Effector memory CD8-positive, alpha-beta T cell (primary cell): ENCODE measurements at places on chromosomes 4 and X.

GRCh38 chr4:3364634-3365314, 72.0 kb downstream of the RGS12 start:
- H3K4me3 ChIP-seq: no peak overlapping the region
- H3K4me1 ChIP-seq: peaks cover 39% of the 10 kb centered on the region
- no peak for DNase-seq
- no peak overlapping the region for H3K27ac ChIP-seq
- H3K27me3 ChIP-seq: peaks cover 10% of the 10 kb centered on the region

- H3K4me3 ChIP-seq: no peak overlapping the region
- H3K27ac ChIP-seq: no peak overlapping the region
- H3K36me3 ChIP-seq: no peaks in the 10 kb centered on the region
- peaks cover 10% of the 10 kb centered on the region for H3K27me3 ChIP-seq
- DNase-seq: no peak
- H3K4me1 ChIP-seq: no peaks in the 10 kb centered on the region
These were observed 38.4 kb upstream of the FAM9B start for GRCh38 chrX:9072281-9072680.

DNA sequence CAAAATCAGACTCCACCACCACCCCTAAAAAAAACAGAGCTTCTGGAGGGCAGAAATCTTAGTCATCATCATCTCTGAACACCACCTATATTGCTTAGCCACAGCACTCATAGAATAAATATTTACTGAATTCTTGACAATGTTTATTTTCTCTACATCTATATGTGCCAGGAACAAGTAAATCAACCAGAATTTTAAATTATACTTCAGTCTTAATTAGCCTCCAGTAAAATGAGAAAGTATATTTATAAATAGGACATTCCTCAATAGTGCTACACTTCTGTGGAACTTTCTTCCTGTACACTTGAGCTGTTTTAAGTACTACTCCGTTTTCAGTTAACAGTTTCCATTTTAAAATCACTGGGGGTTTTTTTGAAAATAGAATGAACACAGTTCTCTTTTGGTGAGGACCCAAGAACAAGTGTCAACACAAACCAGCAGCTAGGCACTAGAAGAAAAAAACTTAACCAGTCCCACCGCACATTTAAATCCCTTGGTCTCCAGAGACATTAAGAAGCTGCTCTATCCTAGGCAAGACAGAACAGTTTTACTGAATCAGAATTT, 25.5 kb downstream of the SMIM14 start:
- no peak overlapping the region for H3K27ac ChIP-seq
- no peaks in the 10 kb centered on the region for H3K27me3 ChIP-seq
- peaks cover 5% of the 10 kb centered on the region for H3K4me1 ChIP-seq
- H3K4me3 ChIP-seq: no peak overlapping the region

GRCh38 chrX:71256856-71257255, 2.9 kb upstream of the ZMYM3 start:
- H3K27ac ChIP-seq: no peak overlapping the region
- peaks cover 20% of the 10 kb centered on the region for H3K36me3 ChIP-seq

DNA sequence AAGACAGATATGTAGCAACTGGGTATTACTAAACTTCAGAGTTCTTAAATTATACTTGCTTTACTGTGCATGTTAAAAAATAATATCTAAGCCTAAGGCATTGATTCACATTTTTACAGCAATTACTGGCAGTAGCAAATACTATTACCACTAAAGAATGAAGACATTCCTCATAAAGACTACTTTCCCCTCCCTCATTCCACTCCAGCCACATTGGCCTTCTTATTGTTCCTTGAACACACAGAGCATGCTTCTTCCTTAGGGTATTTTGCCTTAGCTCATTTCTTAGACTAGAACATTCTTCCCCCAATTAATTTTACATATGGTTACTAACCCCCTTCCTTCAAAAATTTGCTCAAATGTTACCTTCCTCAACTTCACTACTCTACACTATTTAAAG, 717.0 kb downstream of the CCSER1 start:
- no peak overlapping the region for H3K27ac ChIP-seq
- no peaks in the 10 kb centered on the region for H3K4me1 ChIP-seq
- H3K36me3 ChIP-seq: no peaks in the 10 kb centered on the region
- no peaks in the 10 kb centered on the region for H3K27me3 ChIP-seq

DNA sequence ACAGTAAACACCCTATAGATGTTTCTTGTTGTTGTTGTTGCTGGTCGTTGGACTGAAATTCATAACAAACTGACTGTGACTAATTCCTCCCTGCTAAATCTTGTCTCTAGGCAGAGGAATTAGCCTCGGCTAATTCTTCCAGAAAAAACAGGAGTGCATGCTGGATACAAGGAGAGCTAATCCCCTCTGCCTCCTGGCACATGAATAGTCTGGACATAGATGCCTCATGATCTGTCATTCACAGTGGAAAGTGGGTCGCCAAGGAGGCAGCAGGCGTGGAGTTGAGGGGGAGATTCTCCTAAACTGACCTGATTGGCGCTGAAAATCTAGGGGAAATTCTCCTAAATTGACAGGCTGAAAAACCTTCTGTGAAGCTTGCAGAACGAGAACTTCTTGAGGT, 220.1 kb downstream of the DCTD start:
- H3K36me3 ChIP-seq: no peaks in the 10 kb centered on the region
- no peak overlapping the region for H3K4me3 ChIP-seq
- no peak overlapping the region for H3K27ac ChIP-seq
- H3K4me1 ChIP-seq: no peaks in the 10 kb centered on the region

- H3K36me3 ChIP-seq: peaks cover 11% of the 10 kb centered on the region
- DNase-seq: peak; percentile 4
- H3K27ac ChIP-seq: peak overlapping the region; percentile 86
- peaks cover 31% of the 10 kb centered on the region for H3K4me1 ChIP-seq
- peak overlapping the region; percentile 86 for H3K4me3 ChIP-seq
- peaks cover 88% of the 10 kb centered on the region for H3K27me3 ChIP-seq
These were observed 113.5 kb downstream of the DHX15 start for GRCh38 chr4:24470666-24471485.

- H3K36me3 ChIP-seq: no peaks in the 10 kb centered on the region
- H3K4me3 ChIP-seq: no peak overlapping the region
- no peaks in the 10 kb centered on the region for H3K27me3 ChIP-seq
These were observed 40.8 kb downstream of the LAMP2 start for GRCh38 chrX:120428309-120428708.

DNA sequence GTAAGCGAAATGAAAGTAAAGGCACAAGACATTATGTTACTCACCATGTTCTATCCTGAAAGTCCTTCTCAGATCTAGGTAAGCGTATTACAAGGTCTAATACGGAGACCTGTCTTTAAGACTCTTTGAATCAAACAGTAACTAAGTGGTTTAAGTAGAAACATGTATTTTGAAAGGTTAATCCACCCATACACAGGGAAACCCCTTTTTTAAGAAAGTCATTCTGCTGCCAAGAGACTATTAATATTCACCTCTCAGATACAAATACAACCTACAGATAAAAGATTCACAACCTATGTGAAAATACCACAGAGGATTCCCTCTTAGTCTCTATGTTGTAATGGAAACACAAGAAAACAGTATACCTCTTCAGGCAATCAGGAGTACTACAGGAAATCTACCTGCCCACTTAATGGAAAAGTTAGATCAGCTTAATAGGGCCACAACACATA, 63.2 kb upstream of the TNIP3 start:
- DNase-seq: no peak
- no peaks in the 10 kb centered on the region for H3K27me3 ChIP-seq
- H3K4me1 ChIP-seq: peaks cover 24% of the 10 kb centered on the region
- peak overlapping the region; percentile 69 for H3K4me3 ChIP-seq

DNA sequence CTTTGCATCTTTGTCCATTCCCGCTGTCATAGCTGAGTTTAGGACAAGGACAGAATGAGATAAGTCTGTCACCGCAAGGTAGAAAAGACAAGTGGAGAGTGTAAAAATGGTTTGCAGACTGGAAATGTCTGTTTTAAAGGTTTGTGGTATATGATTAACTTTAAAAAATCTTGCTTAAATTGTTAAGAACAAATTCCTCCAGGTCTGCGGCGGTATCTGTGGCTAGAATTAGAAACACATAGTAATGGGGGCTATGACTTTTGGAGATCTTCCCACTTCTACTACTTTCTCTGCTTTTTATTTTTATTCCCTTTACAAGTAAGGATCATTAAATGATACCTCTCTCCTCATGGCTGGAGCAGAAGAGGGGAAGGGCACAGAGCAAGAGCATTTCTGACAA, 92.2 kb downstream of the MID1IP1 start:
- H3K27me3 ChIP-seq: no peaks in the 10 kb centered on the region
- H3K36me3 ChIP-seq: no peaks in the 10 kb centered on the region
- no peaks in the 10 kb centered on the region for H3K4me1 ChIP-seq

GRCh38 chrX:7446815-7447214, 298.9 kb upstream of the PUDP start:
- H3K36me3 ChIP-seq: no peaks in the 10 kb centered on the region
- DNase-seq: no peak
- H3K4me1 ChIP-seq: no peaks in the 10 kb centered on the region
- no peak overlapping the region for H3K4me3 ChIP-seq
- H3K27me3 ChIP-seq: no peaks in the 10 kb centered on the region

DNA sequence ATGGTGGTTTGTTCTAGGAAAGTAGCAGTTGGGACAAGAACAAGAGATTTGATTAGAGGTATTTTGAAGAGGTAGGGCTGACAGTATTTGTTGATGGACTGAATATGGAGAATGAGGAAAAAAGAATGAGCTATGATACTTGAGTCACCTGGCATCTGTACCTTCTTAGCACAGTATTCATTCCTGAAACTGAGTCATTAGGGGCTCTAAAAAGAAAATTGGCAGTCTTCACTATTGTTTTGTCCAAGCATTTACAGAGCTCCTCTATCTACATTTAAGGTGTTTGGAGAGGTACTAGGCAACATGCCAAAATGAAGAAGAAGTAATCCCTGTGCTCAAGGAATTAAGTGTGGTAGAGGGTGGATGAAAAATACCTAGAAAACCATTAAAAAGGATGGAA, 165.8 kb downstream of the SHROOM4 start:
- H3K4me1 ChIP-seq: no peaks in the 10 kb centered on the region
- no peak overlapping the region for H3K4me3 ChIP-seq
- DNase-seq: no peak
- no peaks in the 10 kb centered on the region for H3K27me3 ChIP-seq
- H3K27ac ChIP-seq: no peak overlapping the region

DNA sequence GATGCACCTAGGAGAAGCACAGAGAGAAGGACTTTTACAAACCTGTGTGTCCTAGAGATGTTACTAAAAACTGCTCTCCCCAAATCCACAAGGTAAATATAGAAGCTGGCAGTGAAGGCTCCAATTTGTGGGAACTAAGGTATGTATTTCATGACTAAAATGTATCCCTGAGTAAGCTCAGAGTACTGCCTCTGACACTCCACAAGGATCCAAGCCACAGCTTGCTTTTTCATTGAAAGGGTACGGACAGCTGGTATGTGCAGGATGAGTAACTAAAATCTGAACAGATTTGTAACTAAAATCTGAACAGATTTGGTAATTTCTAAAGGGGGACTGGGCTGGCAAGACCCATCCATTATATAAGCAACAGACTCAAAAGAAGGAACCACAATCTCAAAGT, 187.6 kb downstream of the DCLK2 start:
- no peak overlapping the region for H3K27ac ChIP-seq
- H3K4me1 ChIP-seq: peaks cover 6% of the 10 kb centered on the region
- no peak for DNase-seq
- peaks cover 44% of the 10 kb centered on the region for H3K36me3 ChIP-seq
- no peaks in the 10 kb centered on the region for H3K27me3 ChIP-seq

DNA sequence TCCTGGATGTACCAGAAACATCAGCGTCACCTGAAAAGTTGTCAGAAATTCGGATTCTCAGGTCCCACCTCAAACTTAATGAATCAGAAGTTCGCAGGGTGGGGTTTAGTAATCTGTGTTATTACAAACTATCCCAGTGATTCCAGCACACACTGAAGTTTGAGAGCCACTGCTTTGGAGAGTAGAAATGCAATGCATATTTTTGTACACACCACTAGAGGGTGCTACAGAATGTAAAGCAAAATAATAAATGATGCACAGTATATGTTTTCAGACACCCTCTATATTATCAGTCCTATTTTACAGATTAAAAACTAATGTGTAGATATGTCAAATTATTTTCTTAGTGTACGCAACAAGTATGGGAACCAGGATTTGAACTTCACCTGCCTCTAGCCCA, 2.4 kb upstream of the MORF4L2 start:
- H3K4me1 ChIP-seq: no peaks in the 10 kb centered on the region
- H3K36me3 ChIP-seq: peaks cover 8% of the 10 kb centered on the region
- H3K27me3 ChIP-seq: no peaks in the 10 kb centered on the region
- no peak overlapping the region for H3K27ac ChIP-seq
- no peak overlapping the region for H3K4me3 ChIP-seq
- no peak for DNase-seq

DNA sequence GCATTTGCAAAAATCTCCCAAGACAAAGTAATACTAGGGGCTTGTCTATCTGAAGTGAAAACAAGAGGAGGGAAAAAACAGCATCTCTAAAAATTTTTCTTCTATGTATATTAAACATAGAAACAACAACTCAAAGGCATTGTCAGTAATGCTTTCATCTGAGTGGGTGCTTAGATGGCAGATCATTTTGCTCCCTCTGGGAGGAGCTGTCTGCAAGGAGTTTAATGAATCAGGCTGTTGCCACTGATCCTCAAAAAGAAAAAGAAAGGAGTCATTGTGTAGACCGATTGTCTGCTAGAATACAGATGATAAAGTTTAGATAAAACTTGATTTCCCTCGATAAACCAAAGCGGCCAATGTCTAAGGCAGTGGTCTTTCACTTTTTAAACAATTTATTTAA, 49.7 kb upstream of the KLHL8 start:
- H3K4me3 ChIP-seq: no peak overlapping the region
- H3K36me3 ChIP-seq: no peaks in the 10 kb centered on the region
- no peak for DNase-seq

- no peaks in the 10 kb centered on the region for H3K27me3 ChIP-seq
- H3K27ac ChIP-seq: no peak overlapping the region
- no peaks in the 10 kb centered on the region for H3K36me3 ChIP-seq
- DNase-seq: no peak
These were observed 987.7 kb upstream of the GRIA3 start for GRCh38 chrX:122196343-122196742.

- no peaks in the 10 kb centered on the region for H3K36me3 ChIP-seq
- no peak for DNase-seq
- H3K27ac ChIP-seq: no peak overlapping the region
These were observed 863.4 kb downstream of the PDHA2 start for GRCh38 chr4:96703265-96703664.

GRCh38 chrX:10120331-10120730, 36.4 kb upstream of the CLCN4 start:
- no peak overlapping the region for H3K4me3 ChIP-seq
- no peak overlapping the region for H3K27ac ChIP-seq
- DNase-seq: no peak

- no peak for DNase-seq
- H3K36me3 ChIP-seq: no peaks in the 10 kb centered on the region
- no peak overlapping the region for H3K27ac ChIP-seq
- H3K27me3 ChIP-seq: no peaks in the 10 kb centered on the region
- H3K4me3 ChIP-seq: no peak overlapping the region
These were observed 22.8 kb upstream of the ANKRD17 start for GRCh38 chr4:73281396-73281795.

- H3K27ac ChIP-seq: peak within 1 kb of the TSS; percentile 96
- DNase-seq: no peak
- peaks cover 13% of the 10 kb centered on the region for H3K36me3 ChIP-seq
- no peaks in the 10 kb centered on the region for H3K27me3 ChIP-seq
- H3K4me3 ChIP-seq: peak within 1 kb of the TSS; percentile 87
These were observed at the start of gene ARHGEF6 for GRCh38 chrX:136780763-136781162. Gene ARHGEF6 (minus strand): TSS chrX:136780932. CDS start chrX:136780882, 50 bp downstream.

- H3K27ac ChIP-seq: no peak overlapping the region
- peaks cover 8% of the 10 kb centered on the region for H3K4me1 ChIP-seq
- H3K36me3 ChIP-seq: no peaks in the 10 kb centered on the region
- H3K27me3 ChIP-seq: peaks cover 53% of the 10 kb centered on the region
- peak overlapping the region; percentile 84 for H3K4me3 ChIP-seq
- no peak for DNase-seq
These were observed 601 bp downstream of the INPP4B start for GRCh38 chr4:142845293-142846107.

- no peak for DNase-seq
- H3K4me3 ChIP-seq: peak overlapping the region; percentile 60
- no peak overlapping the region for H3K27ac ChIP-seq
These were observed 325.5 kb upstream of the F9 start for GRCh38 chrX:139204898-139205667.
